ENCODE measurements at places on chromosomes 11 and 22. TPM values are rescaled to one million over a fixed set of nuclear protein-coding genes. Genes with fewer than 3 reads are reported as not detected.

Gene SPECC1L
- total RNA-seq, result 28.8 TPM

Gene KLHL35
- 0.99 TPM for total RNA-seq

Gene THY1
- 25.1 TPM for total RNA-seq

Gene TRPM5
- under 0.01 TPM for total RNA-seq

Gene MUC2
- under 0.01 TPM for total RNA-seq

Gene ZMAT5
- total RNA-seq, result 10.0 TPM

Gene MS4A4A
- 13.8 TPM for total RNA-seq

Gene SEC14L6
- 18.4 TPM for total RNA-seq

Gene SERPIND1
- total RNA-seq, result not detected

Gene SPATA19
- total RNA-seq, result not detected

Gene TNKS1BP1
- total RNA-seq, result 81.0 TPM

Gene MTMR3
- total RNA-seq, result 60.1 TPM

Data from skin of body (tissue), 3 donors.